RKO (cell line): ENCODE measurements at places on chromosomes 3 and 15.

DNA sequence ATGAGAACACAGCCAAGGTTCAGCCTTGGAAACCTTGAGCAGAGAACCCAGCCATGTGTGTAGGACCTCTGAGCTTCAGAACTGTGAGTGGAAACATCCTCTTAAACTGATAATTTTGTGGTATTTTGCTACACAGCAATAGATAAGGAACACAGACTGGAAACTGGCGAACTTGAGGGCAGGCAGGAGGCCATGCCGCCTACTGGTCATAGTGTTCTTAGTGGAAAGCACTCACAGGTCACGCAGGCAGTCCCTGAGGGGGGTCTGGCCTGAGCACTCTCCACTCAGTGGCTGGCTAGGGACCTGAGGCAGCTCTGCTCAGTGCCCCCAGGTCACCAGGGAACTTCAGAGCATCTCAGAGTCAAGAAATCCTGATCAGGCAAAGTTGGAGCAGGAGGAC lies 9.7 kb upstream of the XIRP1 start:
- no peak for DNase-seq

GRCh38 chr3:106688464-106688863 lies 688.8 kb upstream of the CCDC54 start:
- peak; percentile 66 for DNase-seq

- DNase-seq = no peak
Observed at GRCh38 chr15:66080717-66081398, 172.7 kb downstream of the MEGF11 start.

- no peak for DNase-seq
Observed at GRCh38 chr3:171225708-171226107, 199.2 kb upstream of the SLC2A2 start.

DNA sequence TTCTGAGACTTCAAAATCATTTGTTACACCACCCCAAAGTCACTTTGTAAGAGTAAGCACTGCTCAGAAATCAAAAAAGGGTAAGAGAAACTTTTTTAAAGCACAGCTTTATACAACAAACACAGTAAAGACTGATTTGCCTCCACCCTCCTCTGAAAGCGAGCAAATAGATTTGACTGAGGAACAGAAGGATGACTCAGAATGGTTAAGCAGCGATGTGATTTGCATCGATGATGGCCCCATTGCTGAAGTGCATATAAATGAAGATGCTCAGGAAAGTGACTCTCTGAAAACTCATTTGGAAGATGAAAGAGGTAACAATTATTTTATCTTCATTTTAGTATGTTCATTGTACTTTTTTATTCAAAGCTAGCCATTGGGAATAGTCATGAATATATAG lies 32.6 kb downstream of the BLM start:
- no peak for DNase-seq

DNA sequence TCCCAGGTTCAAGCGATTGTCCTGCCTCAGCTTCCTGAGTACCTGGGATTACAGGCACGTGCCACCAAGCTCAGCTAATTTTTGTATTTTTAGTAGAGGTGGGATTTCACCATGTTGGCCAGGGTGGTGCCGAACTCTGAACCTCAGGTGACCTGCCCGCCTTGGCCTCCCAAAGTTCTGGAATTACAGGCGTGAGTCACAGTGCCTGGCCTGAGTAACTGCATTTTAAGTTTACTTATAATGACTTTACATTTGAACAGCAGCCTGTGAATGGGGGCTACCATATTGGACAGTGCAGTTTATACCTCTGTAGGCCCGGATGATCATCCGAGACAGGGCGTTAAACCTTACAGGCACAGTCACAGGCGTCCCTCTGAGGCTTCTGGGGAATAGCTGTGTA lies 24.8 kb downstream of the EAF1 start:
- no peak for DNase-seq

DNA sequence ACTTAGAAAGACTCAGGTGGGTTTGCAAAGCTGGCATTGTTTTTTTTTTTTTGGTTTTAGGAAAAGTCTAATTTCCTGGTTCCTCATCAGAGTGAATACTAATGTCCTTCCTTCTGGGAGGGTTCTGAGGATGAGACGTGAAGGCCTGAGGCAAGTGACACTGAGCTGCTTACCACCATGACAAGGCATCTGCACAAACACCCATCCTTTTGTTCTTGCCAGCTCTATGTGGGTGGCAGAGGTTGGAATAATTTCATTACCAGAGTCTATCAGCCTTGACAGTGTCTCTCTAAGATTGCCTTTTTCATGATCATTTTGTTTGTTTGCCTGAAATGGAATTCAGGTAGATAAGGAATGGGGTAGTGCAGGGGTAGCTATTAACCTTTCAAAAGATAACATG lies 17.1 kb downstream of the RTP4 start:
- no peak for DNase-seq

GRCh38 chr3:53102601-53103147 lies 27.6 kb downstream of the RFT1 start:
- DNase-seq = no peak

- DNase-seq = no peak
Observed at GRCh38 chr3:68483041-68483440, 449.3 kb downstream of the TAFA4 start.

DNA sequence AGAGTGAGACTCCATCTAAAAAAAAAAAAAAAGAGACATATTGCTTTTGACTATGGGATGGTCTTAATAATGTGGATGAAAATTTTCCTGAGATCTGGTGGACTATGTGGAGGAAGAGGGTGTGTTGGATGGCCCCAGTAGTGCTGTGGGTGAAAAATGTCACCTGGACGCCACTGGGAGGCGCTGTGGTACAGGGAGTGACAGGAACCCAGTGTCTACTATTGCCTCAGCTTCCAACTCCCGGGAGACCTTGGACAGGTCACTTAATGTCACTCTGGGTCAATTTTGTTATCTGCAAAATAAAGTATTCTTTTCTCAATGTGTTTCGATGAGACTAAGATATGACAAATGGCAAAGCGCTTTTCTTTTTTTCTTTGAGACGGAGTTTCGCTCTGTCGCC lies 27.7 kb upstream of the DCP1A start:
- DNase-seq = peak; percentile 74

- no peak for DNase-seq
Observed at GRCh38 chr3:114323546-114324254, 29.9 kb downstream of the TIGIT start.

- peak; percentile 62 for DNase-seq
Observed at GRCh38 chr3:50336452-50337174, 4.0 kb downstream of the RASSF1 start.

GRCh38 chr3:29822071-29822470 lies 541.2 kb downstream of the RBMS3 start:
- DNase-seq = no peak

DNA sequence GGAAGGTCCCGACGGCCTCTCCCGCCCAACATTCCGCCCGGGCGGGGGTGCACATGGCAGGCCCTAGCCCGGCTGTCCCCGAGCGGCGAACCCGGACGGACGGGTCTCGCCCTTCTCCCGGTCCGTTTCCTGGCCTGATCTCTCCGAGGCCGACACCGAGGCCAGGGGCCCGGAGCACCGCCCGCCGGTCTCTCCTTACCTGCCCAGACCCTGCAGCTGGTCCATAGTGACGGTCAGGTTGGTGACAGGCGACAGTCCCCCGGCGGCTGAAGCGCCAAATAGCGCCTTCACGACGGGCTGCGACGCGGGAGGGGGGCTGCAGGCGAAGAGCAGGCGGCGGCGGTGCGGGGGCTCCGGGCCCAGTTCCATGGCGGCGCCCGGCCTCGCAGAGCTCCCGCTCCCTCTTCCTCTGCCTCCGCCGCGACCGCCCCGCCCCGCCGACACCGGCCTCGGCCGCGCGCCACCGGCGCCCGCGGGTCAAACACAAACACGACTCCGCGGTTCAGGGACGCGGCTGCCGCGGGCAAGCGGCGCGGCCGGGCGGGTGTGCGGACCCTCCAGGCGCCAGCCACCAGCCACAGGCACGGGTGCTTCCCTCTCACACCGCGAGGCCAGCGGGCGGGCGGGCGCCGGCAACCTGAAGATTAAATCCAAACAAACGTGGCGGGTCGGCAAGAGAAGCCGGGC lies 495 bp downstream of the CDC25A start:
- no peak for DNase-seq

DNA sequence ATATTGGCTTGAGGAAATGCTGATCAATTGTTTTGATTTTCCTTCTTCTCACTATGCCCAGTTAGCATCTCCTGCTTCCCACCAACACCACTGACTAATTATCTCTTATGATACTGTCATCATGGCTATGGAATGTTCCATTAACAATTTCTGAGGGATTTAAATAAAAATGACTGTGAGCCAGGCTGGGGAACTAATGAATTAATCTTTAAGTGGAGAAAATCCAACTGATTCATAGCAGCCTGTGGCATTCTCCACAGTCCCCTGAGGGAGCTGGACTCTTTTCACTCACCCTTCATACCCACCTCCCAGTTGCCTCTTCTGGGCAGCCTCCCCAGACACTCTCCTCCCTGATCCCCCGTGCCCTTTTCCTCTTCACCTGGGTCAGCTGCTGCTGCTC lies 353.6 kb downstream of the CLSTN2 start:
- DNase-seq = no peak

DNA sequence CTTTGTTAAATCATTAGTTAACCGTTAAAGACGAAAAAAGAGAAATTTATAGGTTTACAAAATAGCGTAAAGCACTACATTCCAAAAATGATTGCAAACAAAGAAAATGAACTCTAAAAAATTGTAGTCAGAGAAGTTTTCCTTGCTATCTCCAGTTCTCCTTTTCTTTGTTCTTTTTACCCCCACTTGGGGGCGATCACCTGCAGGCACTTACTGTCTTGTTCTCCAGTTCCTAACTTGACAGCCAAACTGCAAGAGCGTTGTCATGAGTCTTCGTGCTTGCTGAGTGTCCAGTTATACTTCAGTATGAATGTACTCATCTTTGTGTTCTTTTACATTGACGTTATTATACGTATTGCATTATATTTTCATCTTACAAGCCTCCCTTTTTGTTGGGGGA lies 54.5 kb downstream of the CHD2 start:
- peak; percentile 55 for DNase-seq

DNA sequence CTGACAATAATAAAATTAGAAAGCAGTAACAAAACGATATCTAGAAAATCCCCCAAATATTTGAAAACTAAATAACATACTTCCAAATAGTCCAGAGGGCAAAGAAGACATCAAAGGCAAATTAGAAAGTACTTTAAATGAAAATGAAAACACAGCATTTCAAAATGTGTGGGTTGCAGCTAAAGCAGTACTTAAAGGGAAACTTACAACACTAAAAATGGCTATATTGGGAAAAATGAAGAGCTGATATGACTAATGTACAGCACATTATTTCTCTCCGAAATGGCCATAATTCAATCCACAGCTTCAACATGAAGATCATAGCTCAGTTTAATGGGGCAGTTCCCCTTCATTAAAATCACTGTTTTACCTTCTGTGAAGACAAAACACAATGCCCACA lies 71.9 kb downstream of the FBXL22 start:
- DNase-seq = no peak

DNA sequence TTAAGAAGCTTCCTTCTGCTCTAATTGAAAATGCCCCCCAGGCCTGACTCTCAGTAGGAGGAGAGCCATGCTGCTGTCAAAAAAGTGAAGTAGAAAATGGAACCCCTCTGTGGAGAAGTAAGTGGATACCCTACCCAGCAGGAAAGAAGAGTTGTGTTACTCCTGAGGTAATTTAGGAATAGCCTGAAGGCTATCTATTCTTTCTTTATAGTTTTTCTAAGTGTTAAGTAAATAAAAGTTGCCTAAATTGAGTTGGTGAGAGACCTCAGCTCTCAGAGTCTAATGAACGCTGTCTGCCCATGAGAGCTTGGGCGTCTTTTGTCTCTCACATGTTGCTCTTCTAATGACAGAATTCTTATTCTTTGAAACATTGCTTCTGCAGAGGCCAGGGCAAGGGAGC lies 116.2 kb downstream of the NSUN3 start:
- DNase-seq = no peak

- DNase-seq = peak; percentile 51
Observed at GRCh38 chr3:179852142-179852905, 184.4 kb downstream of the PEX5L start.

DNA sequence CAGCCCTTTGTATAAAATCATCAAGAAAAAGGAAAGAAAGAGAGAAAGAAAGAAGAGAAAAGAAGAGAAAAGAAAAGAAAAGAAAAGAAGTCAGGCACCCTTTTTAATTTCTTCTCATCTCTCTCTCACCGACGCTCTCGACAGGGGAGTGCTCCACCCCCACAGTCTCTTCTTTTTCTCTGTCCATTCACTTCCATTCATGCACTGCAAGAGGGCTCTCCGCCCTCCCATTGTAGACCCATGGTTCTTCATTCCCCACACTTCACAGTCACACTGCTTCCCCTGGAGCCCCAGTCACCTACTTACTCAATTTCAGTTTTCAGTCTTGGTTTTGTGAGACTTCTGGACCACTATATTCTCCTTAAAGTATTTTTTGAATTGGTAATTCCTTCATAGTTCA lies 254.7 kb downstream of the SOX2 start:
- DNase-seq = no peak

DNA sequence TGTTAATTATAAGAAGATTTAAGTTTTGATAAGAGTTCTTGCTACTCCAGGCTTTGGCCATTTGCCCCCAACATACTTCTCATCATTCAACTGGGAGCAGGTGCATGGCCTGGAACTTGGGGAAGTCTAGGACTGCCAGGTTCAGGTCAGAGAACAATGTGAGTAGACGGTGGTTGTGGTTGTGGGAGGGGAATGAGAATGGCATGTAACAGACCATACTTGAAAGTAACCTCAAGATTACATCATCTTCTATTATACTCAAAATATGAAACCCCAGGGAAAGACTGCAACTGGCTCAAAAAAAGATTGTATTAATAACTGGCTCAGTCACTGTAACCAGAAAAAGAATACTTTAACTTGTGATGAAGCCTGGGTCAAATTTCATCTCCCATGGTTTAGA lies 364.9 kb upstream of the DPPA4 start:
- DNase-seq = no peak

DNA sequence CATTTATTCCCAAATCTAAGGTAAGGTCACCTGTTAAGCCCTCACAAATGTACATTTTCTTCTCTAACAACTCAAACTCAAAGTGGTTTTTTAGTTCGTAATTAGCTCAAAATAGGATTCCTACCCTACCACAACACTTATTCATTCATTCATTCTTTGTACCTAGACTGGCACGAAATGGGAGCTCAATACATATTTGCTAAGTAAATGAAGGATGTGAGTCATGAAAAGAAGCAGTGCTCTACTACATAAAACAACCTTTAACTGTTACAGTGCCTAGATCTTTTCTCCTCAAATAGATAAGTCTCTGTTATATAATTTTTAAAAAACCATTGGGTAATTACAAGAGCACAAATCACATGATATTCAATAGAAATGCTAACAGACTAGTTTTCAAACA lies 13.1 kb downstream of the RSL24D1 start:
- DNase-seq = no peak

- no peak for DNase-seq
Observed at GRCh38 chr3:127551178-127551577, 39.4 kb downstream of the TPRA1 start.

- peak; percentile 30 for DNase-seq
Observed at GRCh38 chr15:74907163-74907870, 666 bp upstream of the FAM219B start.

DNA sequence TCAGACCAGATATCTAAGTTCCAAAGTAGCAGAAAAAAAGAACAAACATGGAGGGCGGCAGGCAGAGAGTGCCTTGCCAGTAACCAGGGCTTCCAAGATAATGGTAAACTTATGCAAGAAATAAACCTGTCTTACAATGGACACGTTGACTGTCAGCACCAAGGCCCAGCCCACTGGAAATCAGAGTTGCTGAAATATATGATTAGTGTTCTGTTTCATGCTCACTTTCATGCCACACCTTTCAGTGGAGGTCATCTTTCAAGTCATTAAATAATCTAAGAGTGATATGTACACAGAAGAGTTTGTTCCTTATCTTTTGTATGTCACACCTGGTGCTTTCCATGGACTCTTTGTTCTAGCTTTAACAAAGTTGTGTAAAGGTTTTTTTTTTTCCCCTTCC lies 358.1 kb downstream of the MECOM start:
- no peak for DNase-seq
